Right renal pelvis (tissue), 4 donors: ENCODE measurements at places on chromosomes 2 and 18. TPM values are rescaled to one million over a fixed set of nuclear protein-coding genes. Genes with fewer than 3 reads are reported as not detected.

The MROH2A gene
- 0.13 TPM for polyA plus RNA-seq

DNA sequence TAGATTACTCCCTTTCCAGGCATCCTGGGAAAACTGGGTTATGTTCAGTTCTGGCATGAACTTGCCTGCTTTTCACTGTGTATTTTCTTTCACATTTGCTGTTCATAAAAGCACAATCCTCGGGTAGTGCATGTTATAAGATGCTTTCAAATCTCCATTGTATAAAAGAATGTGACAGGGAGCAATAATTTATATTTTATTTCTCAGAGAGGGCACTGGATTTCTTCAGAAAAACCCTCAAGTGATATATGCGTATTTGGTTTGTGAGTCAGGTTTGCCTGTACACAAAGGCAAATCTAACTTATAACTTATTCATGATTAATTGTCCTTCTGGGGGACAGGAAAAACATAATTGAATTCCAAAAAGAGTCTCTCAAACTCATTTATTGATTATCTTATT lies 440.7 kb upstream of the MMADHC start:
- no peak for DNase-seq

The SH3RF3 gene
- 5.5 TPM for polyA plus RNA-seq

GRCh38 chr2:12047761-12048160 lies 301.3 kb downstream of the LPIN1 start:
- DNase-seq = no peak

DNA sequence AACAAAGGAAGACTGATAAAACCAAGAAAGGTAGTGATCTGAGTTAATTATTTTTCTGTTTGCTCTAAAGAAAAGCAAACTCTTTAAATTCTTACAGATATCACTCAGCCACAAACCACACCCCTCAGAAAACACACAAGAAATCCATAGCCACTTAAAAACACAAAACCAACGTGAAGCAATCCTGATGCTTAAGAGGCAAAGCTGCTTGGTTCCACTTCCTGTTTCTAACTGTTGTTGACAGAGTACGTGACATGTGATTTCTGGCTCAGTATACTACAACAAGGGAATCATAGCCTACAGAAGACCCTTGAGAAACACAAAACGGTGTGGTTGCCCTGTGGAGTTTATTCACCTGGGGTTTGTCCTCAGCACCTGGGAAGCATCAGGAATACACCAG lies 240.9 kb upstream of the APCDD1 start:
- DNase-seq = no peak

- DNase-seq = no peak
Measured at GRCh38 chr2:135650721-135651120, 90.9 kb upstream of the UBXN4 start.

DNA sequence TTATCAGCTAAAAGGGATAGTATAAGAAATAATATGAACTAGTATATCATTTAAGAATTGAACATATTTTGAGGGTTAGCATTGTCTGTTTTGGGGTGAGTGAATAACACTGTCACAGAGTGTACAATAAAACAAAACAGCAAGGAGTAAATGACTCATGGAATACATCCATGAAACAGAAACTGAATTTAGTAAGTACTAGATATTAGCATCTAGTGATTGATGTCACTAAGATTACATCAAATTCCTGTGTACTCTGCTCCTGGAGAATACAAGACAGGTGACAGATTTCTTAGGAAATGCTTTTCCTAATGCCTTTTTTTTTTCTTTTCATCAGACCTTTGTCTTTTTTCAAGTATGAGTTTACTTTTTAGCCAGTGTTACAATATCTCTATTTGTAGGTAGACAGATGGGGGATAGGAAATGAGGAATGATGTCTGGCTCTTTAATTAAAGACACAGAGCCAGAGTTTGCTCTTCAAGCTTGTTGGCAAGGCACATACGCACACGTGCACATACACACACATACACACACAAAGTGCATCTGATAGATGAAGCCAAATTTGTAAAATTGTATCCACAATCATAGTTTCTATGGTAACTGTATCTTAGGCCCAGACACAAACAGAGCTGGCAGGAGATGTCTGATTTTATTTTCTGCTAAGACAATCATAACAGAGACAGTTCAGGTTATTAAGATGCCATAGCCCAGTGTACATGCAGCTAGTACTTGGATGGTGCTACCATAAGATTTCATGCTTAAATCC lies 138.2 kb upstream of the NRP2 start:
- no peak for DNase-seq

DNA sequence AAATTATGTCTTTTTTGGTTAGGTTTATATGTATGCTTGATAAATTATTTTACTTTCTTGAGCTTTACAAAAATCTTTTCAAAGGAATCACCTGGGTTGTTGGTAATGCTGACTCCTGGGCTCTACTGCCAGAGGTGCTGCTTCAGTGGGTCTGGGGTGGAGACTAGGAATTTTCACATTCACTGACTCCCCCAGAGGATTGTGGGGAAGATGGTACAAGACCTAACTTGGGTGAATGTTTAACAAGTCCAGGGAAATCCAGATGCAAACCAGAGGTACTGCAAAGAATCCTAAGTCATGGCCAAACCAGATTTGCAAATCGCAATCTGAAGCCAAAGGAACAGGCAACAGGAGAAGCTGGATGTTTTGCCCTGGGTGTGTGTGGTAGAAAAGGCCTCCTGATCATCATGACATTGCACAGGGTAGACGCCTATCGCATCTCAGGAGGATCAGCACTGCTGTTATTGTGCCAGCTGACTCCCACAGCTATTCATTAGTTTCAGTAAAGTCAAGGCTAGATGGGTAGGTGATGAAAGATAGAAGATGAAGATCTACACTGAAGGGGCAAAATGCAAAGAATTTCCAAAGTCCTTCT lies 185.2 kb downstream of the BARD1 start:
- no peak for DNase-seq

DNA sequence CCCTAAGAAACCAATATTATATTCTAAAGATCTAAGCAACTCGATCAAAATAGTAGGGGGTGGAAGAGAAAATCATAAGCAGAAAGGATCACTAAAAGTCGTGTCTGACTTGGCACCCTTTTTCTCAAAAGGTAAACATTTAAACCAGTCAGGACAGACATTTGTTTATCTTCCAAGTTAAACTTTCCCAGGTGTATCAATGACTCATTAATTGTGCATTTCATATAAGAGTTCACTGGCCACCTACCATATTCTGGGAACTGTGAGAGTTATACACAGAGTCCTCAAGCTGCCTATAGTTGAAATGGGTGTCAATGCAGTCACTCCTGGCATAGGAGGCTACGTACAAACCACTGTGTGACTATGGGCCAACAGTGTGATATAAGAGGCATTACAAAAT lies 4.8 kb upstream of the ACVR1 start:
- no peak for DNase-seq

The HAAO gene
- 37.2 TPM for polyA plus RNA-seq

DNA sequence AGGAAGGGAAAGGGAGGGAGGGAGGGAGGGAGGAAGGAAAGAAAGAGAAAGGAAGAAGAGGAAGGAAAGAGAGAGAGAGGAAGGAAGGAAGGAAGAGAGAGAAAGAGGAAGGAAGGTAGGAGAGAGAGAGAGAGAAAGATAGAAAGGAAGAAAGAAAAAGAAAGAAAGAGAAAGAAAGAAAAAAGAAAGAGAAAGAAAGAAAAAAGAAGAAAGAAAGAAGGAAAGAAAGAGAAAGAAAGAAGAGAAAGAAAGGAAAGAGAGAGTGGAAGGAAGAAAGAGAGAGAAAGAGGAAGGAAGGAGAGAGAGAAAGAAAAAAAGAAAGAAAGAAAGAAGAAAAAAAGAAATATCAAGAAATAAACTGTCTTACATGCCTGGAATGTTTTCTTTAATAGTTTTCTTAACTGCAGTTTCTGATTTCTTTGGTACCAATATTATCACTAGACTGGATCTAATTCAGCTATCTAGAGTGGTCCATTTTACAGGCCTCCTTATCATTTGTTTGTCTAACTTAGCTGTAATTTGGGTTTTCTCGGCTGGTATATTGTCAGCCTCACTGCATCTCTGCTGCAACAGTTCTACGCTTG lies 59.6 kb upstream of the MBOAT2 start:
- DNase-seq = no peak

DNA sequence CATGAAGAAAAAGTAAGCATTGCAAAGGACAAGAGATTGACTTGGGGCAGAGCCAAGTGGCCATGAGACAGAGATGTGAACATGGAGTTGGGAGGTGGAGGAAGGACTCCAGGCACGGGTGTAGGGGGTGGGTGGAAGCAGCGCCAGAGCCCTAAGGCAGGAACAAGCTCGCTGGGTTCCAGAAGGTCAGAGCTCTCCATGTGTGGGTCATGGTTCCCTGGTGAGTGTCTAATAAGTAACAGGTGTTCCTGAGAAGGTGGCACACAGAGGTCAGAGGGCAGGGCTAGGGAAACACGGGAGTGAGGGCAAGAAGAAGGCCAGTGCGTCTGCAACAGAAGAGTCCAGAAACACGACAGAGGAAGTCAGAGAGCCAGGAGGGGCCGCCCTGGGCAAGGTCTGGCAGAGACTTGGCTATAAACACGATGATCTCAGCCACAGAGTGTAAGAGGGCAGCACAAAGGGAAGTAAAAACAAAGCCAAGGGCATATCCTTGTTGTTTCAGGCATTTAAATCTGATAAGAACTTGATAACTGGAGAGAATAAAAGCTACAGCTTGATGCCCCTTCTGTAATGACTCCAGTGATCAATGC lies 260.8 kb downstream of the TGIF1 start:
- DNase-seq = no peak

DNA sequence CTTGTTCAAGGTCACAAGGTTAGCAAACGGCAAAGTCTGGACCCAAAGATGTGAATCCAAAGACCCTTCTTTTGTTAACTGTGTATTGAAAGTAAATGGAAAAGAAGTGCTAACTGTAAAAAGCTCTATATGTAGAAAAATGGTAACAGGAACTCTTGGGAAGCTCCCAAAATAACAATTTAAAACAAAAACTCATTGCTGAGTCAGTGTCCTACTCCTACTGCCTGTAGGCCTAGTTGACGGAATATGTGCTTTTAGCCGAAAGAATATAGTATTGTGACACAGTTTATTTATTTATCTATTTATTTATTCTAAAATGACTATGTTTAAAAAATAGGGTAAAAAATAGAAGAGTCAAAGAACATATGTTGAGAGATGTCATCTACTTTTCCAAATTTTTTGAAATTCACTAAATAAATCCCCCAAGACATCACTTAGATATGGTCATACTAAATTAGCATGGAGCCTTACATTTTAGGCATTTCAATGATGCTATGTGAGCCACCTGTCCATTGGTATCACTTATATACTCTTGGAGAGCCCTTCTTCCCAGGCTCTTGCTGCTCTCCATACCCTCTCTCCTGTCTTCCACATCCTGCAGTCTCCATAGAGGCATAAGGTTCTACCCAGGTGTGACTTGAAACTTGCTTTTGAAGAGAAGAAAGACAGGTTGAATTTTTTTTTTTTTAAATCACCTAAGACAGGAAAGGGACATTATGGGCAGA lies 13.7 kb downstream of the COL5A2 start:
- DNase-seq = no peak

DNA sequence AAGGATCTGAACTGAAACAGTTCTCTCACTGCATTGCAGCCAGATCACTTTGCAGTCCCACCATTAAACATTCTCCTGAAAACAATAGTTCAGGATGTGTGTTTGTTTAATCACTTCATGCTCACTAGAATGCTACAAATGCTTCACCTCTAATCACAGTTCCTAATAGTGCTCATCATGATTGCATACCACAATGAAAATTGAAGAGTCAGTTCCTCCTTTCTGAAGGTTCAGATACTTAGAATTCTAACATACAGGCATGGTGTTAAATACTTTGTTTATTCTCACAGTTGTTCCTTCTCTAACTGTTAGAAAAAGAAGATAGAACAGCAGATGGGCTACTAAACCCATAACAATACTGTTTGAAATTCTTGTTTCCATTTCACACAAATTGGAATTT lies 622.3 kb upstream of the ACVR2A start:
- no peak for DNase-seq

GRCh38 chr2:11630855-11631254 lies 39.1 kb downstream of the NTSR2 start:
- no peak for DNase-seq

- DNase-seq = no peak
Measured at GRCh38 chr2:103484906-103485305, 723.1 kb downstream of the TMEM182 start.

DNA sequence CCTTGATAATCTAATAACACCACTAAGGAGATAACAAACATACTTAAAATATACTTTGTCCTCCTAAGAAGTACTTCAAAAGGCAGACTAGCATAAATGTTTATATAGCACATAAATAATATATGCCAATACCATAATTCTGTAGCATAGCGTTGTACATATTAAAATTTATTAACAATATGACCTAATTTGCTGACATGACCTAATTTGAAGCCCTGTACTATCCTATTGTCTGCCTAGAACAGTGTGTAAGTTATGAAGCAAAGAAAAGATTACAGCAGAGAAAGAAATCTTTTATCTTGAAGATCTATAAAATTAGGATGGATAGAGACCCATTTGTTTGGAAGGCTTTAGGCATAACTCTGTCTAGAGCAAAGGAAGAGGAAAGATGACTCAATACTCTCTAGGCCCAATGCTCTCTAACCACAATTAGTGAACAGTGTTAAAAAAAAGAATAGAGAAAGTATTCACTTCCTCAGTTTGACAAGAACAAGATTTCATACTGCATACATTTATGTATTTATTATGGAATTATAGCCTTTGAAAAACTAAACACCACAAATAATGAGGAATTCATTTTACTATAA lies 231.3 kb downstream of the ZRANB3 start:
- no peak for DNase-seq
